ENCODE measurements at places on chromosomes 16 and 17.

DNA sequence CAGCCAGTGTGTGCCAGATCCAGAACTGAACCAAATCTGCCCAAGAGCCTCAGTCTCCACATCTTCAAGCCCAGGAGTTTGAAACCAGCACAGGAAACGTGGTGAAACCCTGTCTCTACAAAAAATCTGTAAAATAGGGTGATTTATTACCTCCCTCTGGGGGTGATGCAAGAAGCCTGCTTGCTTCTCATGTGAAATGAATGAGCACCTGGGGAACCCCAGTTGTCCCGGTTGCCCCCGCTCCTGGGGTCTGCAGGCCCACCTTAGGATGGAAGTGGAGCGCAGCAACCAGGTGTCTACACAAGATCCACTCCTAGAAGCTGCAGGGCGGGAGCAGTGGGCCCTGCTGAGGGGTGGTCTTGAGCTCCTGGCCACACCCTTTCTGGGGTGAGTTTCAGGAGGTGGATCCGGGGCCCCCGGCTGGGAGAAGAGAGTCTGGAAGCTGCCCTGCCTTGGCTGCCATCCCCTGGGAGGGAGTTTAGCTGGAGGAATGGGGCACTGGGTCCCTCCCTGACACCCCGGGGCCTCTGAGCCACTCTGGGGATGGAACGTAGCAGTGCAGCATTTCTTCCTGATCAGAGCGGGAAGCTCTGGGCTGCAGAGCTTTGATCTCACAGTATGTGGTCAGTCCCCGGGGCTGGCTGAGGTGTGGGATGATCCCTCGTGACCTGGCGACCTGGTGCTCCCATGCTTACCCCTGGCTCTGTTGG, 117.8 kb downstream of the RAB11FIP4 start:
- DNase-seq = no peak

GRCh38 chr16:53632526-53632925, 71.1 kb downstream of the RPGRIP1L start:
- no peak for DNase-seq

GRCh38 chr16:66245072-66245471, 121.4 kb upstream of the CDH5 start:
- no peak for DNase-seq

- no peak for DNase-seq
These were observed 11.4 kb downstream of the CNEP1R1 start for GRCh38 chr16:50036426-50036825.

DNA sequence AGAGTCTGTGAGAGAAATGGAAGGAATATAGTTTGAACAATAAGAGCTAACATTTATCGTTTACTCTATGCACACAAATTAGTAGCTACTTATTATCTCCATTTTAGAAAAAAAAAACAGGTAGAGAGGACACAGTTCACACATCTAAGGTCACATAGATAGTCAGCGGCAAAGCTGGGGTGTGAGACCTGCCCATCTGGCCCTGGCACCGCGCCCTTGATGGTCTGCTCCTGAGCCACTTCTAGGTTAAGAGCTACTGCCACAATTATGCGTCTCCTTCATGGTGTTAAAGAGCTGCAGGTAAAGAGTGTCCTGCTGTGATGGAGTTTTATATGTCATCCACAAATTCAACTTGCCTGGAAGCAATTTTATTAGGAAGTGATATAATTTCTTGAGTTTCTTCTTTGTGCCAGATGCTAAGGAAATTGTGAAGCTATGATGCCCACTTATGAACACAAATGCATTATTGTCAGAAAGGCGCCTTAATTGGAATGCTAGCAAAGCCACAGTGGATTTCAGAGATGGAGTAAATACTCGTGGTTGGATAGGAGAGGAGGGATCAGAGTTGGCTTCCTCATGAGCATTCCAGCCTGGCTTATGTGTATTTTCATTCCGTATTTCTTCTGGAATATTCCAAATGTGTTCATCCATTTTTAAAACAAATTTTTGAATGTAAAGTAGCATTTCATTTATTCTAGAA, 21.3 kb upstream of the MFSD6L start:
- DNase-seq = no peak

DNA sequence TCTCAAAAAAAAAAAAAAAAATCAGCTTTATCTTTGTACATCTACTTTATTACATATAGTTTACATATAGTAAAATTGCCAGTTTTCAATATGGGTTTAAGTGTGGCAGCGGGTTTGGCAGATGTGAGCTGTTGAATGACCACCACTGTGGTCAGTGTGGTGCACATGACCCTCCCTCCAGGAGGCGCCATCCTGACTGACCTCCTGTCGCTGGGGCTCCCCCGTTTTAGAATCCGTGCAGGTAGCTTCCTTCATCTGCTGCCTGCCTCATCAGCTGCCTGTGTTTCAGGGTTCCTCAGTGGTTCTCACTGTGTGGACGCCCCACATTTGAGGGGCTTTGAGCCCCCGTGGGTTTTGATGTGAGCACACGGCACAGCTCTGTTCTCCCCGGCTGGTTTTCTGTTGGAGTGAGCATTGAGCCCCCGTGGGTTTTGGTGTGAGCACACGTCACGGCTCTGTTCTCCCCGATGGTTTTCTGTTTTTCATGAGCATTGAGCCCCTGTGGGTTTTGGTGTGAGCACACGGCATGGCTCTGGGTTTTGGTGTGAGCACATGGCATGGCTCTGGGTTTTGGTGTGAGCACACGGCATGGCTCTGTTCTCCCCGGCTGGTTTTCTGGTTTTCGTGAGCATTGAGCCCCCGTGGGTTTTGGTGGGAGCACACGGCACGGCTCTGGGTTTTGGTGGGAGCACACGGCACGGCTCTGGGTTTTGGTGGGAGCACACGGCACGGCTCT, 57.9 kb upstream of the ZNF750 start:
- DNase-seq = no peak

- DNase-seq = no peak
These were observed 33.3 kb downstream of the PKD1L3 start for GRCh38 chr16:71966932-71967331.

DNA sequence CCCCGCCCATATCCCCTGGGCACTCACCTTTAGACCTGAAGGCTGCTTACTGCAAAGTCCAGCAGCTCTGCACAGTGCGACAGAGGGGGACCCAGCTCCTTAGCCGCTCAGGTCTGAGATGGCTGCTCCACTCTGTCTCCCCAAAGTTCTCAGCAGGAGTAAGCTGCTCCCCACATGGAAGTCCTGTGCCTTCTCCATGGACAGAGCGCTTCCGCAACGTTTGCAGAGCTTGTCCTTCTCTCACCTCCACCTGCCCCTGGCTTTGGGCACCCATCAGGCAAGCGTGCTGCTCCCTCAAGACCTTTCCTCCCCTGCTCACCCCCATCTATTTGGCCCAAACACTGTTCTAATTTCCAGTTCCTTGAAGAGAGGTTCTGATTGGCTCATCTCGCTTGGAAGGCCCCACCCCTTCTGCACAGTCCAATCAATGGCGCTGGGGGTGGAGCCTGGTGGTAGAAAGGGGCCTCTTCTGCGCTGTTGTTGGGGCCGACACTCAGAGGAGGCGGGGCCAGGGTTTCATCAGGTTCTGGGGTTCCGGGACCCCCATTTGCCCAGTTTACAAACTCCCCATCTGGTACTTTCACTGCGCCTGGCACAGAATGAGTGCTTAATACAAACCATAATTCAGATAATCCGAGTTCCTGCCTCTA, 137.2 kb downstream of the CYLD start:
- no peak for DNase-seq

DNA sequence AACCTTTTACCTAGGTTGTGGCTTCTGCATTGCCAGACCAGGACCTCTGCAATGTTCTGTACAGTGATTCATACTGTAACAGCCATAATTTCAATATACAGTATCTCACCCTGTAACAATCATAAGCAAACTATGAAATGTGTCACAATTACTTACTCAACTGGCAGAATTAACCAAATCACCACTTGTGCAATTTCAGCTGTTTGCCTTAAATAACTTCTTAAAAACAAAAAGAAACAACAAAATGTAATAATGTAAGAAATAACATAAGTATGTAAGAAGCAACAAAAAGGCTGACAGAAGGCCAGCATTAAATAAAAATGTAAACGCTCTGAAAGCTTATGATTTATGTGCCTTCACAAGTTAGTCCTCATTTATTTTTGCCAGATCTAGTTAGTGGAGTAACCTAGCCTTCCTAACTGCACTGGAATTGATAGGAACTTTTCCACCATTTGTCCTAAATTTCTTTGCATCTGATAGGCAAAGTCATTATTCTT, 96.9 kb downstream of the SKAP1 start:
- no peak for DNase-seq

DNA sequence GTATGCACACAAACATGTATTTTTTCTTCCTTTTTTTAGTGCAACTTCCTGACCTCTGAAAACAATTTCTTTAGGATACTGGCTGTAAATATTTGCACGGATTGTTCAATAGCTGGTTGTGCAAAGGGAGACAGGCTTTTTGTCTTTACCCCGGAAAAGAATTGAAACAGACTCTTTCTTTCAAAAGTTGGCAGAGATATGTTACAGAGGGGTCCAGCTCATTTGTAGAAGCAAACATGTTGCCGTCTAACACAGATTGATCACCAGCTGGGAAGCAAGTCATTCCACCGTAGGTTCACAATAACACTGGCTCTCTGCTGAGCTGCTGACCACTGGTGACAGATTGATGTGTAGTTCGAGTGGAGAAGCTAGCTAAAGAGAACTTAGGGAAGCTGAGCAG, 130.9 kb downstream of the STX8 start:
- no peak for DNase-seq

GRCh38 chr16:57788252-57788841, 13.9 kb downstream of the KIFC3 start:
- DNase-seq = peak; percentile 64

DNA sequence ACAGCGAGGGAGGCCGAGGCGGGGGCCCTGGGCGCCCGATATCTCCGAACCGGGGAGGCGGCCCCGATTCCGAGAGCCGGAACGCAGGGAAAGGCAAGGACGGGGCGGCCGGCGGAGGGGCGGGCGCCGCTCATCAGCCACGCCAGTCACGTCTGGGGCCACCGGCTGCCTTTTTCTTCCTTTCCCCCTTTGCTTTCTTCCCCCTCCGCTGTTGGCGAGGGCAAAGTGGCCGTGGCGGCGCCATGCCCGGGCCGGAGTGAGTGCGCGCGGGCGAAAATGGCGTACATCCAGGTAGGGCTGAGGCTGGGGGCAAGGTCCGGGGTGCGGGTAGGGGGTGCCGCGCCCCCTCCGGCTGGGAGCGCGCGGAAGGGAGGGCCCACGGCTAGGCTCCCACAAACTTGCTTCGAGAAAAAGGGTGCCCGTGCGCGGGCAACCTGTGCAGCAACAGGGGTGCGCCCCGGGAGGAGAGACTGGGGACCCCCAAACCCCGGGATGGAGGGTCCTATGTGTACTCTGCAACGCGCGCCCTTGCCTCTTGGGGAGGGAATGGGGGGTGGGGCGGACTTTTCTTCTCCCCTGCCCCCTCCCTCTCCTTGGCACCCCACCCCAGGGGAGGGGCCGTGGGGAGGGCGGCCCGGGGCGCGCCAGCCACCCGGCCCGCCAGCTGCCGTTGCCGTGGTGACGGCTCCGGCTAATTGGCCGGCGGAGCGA, 486 bp downstream of the SYT17 start:
- DNase-seq = no peak

- DNase-seq = peak; percentile 78
These were observed 367 bp downstream of the MGRN1 start for GRCh38 chr16:4624827-4625559.

- DNase-seq = no peak
These were observed 18.8 kb upstream of the MMD start for GRCh38 chr17:55440391-55440790.

DNA sequence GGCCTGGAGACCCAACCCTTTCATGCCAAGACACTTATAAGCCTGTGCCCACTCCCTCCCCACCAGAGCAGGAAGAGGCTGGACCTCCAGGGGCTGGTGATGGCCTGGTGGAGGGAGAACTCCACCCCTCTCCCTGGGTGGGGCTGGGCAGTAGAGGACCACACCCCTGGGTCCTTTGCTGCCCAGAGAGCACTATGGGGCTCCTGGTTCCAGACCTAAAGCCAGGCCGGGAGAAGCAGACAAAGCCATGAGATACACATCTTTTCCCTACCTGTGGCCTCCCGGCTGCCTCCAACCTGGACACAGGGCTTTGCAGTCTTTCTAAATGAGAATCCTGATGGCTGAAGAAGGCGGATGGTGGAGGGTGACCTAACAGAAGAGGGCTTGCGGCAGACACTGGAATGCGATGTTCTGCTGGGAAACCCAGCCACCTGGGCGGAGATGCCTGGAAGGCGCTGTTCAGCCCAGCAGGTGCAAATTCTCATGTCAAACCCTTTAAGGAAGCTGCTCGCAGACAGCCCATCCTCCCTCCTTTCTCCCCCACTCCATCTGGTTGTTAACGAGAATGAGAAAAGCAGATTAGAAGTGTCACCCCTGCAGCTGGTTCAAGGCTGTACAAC, 43.9 kb upstream of the KIFC3 start:
- DNase-seq = peak; percentile 36

DNA sequence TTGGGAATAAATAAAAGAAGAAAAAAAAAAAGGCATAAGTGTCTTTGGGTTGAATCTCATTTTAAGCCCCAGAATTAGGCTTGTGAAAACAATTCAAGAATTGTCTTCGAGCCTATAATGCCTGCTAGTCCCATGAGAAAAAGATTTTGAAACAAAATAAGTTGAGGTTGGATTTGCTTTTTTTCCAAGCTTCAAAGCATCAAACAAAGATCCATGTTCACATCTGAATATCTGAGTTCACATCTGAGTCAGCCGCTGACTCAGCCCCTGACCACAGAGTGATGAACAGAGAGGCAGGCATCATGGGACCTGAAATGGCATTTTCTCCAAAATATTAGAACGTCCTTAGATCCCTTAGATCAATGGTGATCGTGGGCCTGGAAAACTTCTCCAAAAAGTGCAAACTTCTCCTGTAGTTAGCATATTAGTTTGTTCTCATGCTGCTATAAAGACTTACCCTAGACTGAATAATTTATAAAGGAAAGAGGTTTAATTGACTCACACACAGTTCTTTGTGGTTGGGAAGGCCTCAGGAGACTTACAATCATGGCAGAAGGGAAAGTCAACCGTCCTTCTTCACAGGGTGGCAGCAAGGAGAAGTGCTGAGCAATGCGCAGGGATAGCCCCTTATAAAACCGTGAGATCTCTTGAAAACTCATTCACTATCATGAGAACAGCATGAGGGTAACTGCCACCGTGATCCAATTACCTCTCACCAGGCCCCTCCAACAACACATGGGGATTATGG, 294.6 kb upstream of the HSBP1 start:
- DNase-seq = no peak

GRCh38 chr16:78385086-78385805, 285.8 kb downstream of the WWOX start:
- no peak for DNase-seq

GRCh38 chr17:76467366-76467765, at the start of gene AANAT:
AANAT (plus strand) TSS chr17:76467603; CDS start chr17:76468747, 1,144 bp downstream.
- DNase-seq = no peak

- no peak for DNase-seq
These were observed 4.8 kb upstream of the KRT31 start for GRCh38 chr17:41402161-41402560.

DNA sequence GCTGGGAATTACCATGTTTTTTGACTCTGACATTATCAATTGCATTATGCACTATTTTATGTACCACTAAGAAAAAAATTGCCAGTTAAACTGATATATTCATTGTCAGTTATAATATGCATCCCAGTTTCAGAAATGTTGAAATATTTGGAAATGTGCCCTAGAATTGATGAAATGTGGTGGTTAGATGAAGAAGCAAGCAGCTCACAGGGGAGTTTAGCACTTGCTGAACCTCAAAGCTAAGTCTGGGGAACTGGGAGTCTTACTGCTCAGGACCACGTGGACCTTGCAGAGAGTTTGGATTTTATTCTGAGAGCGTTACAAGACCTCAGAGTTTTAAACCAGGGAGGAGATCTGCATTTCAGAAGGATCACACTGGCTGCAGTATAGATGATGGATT, 67.9 kb downstream of the TNRC6C start:
- no peak for DNase-seq

GRCh38 chr16:1333149-1333812, at the start of gene BAIAP3:
BAIAP3 (plus strand) TSS chr16:1333645; CDS start chr16:1338550, 4,905 bp downstream.
- DNase-seq = no peak

- DNase-seq = no peak
These were observed 8.5 kb downstream of the HS3ST6 start for GRCh38 chr16:1909561-1910231.

Data from ovary (tissue), 10 donors.